AG10803 (cell line): ENCODE measurements at places on chromosomes 7 and 10.

DNA sequence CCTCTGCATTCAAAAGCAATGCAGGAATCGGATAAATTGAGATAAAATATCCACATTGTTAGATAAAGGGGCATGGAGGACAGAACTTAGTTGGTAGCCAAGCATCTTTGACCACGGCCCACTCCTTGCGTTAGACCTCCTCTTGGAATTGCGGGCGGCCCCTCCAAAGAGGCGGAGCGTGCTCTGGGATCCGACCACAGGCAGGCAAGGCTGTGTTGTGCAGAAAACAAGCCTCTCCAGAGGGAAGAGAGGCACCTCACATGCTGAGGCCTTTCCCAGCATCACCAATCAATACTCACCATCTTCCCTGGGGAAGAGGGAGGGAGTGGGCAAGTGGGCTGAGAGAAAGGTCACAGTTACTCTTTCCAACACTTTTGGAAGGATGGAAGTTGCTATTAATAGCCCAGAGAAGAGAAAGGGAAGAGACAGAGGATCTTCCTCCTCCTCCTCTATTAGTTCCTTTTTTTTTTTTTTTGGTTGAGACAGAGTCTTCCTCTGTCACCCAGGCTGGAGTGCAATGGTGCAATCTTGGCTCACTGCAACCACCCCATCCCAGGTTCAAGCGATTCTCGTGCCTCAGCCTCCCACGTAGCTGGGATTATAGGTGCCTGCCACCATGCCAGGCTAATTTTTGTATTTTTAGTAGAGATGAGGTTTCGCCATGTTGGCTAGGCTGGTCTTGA lies 49.7 kb upstream of the NRF1 start:
- no peak for DNase-seq

- no peak for DNase-seq
These were observed 24.3 kb downstream of the RGS10 start for GRCh38 chr10:119518176-119518575.

DNA sequence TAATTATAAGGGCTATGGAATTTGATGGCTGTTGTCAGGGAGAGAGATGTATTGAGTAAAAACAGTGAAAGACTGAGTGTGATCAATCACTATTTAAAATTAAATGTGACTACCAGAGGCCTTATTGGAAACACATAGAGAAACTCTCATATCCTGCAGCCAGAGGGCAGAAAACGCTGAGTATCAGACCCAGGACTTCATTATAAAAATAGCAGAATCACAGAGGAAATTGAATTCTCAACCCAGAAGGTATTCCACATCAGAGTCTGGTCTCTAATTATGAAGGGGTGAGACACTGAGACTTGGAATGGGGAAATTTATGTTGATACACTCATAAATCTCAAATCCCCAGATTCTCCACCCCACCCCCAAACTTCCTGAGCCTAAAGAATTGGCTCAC lies 69.5 kb upstream of the IL6 start:
- DNase-seq = no peak

DNA sequence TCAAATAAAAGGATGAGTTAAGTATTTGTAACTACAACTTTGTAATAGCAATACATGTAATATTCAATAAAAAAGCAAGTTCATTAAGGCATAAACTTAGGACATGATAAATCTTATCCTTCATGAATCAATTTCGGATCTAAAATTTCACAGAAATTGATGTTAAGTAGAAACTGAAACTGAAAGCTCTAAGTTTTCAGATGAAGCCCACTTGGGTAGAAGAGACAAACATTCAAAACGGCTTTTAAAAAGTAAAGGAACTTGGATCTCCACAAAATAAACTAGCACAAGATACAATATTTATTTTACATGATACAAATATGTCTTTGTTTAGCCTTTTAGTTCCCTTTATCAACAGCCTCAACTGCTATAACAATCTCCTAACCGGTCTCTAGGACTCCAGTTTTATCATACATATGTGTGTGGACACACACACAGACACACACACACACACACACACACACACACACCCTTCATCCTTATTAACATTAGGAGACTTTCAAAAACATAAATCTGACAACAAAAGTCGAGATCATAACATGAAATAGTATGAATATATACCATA lies 83.7 kb downstream of the USP6NL start:
- DNase-seq = no peak

- DNase-seq = no peak
These were observed 676.4 kb upstream of the ANKRD30A start for GRCh38 chr10:36448760-36449691.

GRCh38 chr10:61486251-61486650 lies 33.1 kb upstream of the TMEM26 start:
- DNase-seq = no peak

DNA sequence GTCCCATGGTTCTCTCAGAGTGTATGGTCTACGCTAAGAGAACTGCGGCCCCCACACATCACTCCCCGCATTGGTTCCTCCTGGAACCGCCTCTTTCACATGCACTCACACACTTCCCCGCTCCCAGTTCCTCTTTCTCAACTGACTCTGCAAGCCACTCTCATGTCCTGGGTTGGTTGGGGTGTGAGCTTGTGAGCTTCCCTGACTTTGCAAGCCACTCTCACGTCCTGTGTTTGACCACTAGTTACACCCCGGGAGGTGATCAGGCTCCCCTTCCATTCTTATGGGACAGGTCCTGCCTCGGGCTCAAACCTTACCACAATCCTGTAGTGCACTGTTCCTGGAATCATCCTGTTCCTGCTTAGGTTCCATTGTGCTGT lies 105.0 kb downstream of the TRIM24 start:
- DNase-seq = no peak

DNA sequence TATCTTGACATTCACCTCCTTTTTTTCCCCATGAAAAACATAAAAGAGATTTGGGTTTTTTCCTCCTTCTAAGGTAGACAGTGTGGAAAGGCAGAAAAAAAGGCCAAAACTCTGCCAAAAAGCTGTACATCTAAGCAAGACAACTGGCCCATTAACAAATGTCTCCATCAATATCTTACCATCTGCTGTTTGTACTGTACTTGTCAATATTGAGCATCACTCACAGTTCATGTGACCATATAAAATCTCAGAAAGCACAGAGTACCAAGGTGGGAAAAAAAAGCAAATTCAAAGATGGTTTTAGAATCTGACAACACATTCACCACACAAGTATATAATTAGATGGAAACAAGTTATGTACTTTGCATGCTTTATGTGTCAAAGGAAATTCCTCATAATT lies 52.6 kb downstream of the CACNA2D1 start:
- no peak for DNase-seq

GRCh38 chr7:30965372-30965771 lies 1.6 kb downstream of the GHRHR start:
- DNase-seq = no peak

DNA sequence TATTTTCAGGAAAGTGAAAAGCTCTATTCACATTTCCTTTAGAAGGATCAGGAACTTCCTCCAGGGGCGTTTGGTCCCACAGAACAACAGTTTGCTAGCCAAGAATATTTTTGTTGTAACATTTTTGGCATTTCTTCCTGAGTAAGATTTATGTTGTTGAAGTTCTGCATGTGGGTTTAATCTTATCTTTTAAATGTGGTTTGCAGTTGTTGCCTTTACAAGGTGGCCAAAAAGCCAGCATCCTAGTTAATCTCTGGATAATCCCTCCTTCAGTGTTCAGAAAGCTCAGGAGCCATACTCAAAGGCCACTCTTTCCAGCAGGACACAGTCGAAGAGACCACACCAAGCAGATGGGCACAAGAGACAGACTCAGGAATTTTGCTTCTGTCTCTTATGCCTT lies 30.0 kb downstream of the SLC26A4 start:
- peak; percentile 59 for DNase-seq

DNA sequence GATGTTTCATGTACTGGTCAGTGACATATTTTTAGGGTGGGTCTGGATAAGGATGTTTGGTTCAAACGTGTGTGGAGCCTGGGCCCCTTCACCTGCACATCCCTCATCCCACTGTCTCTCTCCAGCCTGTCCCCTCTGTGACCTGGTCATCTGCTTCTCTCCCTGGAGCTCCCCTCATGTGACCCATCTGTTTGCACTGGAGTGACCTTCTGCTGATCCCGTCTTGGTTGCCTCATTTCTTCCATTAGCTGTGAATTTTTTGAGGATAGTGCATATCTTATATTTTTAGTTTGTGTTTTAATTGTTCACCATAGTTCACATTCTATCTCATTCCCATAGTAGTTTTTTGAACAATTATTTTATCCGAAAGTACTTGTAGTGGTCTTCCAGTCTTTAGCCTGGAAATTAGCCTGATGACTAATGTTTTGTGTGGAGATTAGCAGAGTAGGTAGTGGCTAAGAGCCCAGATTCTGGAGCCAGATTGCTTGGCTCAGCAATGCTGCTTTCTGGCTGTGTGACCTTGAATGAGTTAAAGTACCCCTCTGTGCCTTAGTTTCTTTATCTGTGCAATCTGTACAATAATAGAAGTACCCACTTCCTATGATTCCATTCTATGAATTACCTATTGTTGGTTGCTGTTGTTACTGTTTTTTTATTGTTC lies 224.5 kb downstream of the LRMDA start:
- peak; percentile 48 for DNase-seq

DNA sequence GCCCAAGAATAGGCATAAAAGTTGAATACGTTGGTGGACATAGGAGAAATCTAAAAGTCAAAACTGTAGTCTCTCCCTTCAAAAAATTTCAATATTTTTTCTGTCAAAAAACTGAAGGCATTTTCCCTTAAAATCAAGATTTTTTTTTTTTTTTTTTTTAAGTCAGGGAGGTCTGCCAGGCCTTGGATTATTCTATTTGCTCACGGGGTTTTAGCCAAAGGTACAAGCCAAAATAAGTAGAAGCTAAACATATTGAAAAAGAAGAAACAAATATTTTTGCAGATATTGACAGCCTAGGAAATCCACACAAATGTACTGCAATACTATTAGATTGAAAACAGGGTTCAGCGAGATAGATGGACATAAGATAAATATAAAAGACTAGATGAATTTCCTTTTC lies 190.1 kb upstream of the PLXDC2 start:
- DNase-seq = no peak

- DNase-seq = peak; percentile 58
These were observed 44.4 kb downstream of the CUBN start for GRCh38 chr10:17085011-17085725.

GRCh38 chr7:103689255-103689654 lies 243.2 kb upstream of the SLC26A5 start:
- no peak for DNase-seq

GRCh38 chr10:3548076-3548475 lies 236.9 kb downstream of the KLF6 start:
- DNase-seq = no peak

DNA sequence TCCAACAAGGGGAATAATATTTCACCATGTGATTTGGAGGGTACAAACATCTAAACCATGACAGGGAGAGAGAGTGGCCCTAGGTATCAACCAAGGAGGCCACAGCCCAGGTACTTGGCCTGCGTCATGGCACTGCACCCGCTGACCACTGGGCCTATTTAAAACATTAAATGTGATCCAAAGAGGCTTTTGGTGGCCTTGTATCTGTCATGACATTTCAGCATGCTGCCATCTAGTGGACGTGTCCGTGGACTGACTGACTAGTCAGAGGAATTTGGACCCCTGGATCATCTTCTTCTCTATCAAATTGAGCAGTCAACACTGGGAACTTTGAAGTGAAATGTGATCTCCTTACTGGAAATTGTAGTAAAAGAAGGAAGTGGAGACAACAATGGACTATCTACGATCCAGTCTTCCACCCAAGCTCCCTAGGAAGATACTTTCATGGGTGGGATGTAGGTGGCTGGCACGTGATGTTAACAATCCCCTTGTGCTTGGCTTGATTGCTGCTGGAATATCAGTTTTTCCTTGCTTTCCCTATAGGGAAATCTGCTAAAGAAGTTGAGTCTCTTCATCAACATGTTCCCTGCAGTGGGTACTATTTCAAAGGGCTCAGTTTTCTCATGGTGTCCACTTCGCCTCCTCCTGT lies 24.6 kb upstream of the ITGA8 start:
- DNase-seq = peak; percentile 46

GRCh38 chr10:132206377-132206745 lies 19.6 kb downstream of the DPYSL4 start:
- DNase-seq = no peak

DNA sequence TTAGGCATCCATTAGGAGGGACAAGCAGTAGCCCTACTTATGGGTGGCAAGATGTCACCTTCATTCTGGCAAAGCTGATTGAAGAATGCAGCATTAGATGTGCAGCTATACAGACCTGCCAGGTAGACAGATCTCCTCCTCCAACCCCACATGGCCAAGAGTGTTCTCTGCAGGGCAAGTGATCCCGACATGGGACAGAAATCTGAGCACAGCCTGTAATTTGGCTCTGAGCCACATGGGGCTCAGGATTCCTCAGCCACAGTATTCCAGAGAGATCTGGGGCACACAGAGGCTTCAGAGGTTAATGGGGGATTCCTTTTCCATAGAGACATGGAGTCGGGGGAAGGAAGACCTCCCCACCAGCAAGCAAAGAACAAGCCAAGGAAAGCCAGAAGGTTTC lies 58.7 kb upstream of the GDF10 start:
- DNase-seq = no peak

DNA sequence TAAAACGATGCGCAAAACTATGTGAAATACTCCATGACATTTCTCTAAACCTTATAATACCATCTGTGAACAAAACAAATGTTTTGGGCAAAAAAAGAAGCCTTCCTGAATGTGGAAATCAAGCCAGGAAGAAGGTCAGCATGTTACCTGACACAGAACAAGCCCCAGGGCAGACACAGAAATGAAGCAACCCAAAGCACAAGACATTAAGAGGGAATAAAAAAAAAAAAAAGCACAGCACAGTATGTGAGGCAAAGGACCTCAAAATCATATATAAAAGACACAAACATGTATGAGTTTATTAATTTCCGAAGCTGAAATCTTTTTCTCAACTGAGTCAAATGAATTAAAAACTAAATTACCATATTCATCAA lies 161.8 kb downstream of the SKIDA1 start:
- no peak for DNase-seq

- no peak for DNase-seq
These were observed 23.7 kb upstream of the FOXL3 start for GRCh38 chr7:265998-266850.

GRCh38 chr10:48801001-48801421 lies 116.3 kb downstream of the WDFY4 start:
- DNase-seq = peak; percentile 17

DNA sequence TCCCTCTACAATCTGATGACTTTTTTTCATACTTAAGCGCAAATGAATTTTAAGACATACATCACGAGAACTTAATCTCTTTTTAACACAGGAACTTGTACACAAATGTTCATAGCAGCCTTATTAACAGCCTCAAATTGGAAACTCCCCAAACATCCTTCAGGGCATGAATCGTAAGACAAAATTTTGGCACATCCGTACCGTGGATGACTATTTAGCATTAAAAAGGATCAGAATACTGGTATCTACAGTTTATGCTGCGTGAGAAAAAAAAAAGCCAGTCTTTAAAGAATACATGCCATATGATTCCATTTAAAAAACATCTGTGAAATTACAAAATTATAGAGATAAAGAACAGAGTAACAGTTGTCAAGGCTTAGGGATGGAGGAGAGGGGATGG lies 46.8 kb downstream of the PDE1C start:
- DNase-seq = peak; percentile 61

DNA sequence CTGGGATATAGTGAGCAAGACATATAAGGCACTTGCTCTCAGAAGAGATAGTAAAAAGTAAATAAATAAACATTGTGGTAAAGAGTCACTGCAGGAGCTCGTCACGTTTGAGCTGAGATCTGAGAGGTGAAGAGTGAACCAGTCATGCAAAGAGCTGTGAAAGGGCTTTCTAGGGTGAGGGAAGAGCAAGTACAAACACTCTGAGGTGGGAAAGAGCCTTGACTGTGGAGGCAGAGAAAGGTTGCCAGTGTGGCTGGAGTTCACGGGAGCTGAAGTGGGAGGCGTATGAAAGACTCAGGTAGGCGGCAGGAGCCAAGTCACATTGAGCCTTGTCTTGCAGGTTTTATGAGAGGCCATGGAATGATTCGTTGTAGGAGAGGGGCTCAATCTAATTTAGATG lies 141.0 kb downstream of the C1GALT1 start:
- DNase-seq = no peak
